ENCODE measurements at places on chromosomes 11 and 22. TPM values are rescaled to one million over a fixed set of nuclear protein-coding genes. Genes with fewer than 3 reads are reported as not detected.

DNA sequence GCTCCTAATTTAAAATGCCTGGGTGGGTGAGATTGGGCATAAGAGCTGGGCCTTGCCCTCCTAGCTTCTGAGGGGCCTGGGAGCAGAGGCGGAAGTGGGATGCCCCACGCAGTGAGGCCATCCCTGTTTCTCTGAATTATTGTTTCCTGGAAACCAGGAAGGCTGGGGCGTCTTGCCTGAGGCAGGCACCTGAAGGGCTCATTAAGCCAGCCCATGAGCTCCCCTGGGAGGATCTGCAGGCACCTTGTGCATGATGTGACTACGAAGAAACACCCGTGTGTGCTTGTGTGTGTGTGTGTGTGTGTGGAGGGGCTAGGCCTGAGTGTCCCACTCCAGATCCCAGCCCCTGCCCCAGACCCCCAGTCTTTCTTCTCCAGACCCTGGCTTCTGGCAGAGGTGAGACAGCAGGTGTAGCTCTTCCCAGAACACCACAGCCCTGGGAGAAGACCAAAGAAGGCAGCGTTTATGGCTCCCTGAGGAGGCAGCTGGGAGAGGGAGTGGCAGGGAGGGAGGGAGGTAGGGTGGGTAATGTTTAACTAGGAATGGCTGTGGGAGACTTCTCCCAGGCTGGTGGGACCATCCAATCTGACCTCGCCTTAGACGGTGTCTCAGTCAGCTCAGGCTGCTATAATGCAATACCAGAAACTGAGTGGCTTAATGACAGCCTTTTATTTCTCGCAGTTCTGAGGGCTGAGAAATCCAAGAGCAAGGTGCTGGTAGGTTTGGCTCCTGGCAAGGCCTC is 2.1 kb upstream of the BATF2 start:
- DNase-seq, result no peak

Gene SLC35F2
- total RNA-seq, result 32.3 TPM

Gene VSIG10L2
- total RNA-seq, result not detected

GRCh38 chr11:119169282-119169719 is 776 bp downstream of the NLRX1 start:
- no peak for DNase-seq

Gene RAG2
- total RNA-seq, result not detected

Gene TMEM135
- total RNA-seq, result 26.3 TPM

Gene MS4A3
- not detected for total RNA-seq

- DNase-seq, result no peak
Measured at GRCh38 chr22:50308986-50309600, 1.6 kb upstream of the PLXNB2 start.

Gene KCNJ11
- 0.12 TPM for total RNA-seq

GRCh38 chr11:122661182-122661945 is 5.8 kb downstream of the UBASH3B start:
- peak; percentile 23 for DNase-seq

DNA sequence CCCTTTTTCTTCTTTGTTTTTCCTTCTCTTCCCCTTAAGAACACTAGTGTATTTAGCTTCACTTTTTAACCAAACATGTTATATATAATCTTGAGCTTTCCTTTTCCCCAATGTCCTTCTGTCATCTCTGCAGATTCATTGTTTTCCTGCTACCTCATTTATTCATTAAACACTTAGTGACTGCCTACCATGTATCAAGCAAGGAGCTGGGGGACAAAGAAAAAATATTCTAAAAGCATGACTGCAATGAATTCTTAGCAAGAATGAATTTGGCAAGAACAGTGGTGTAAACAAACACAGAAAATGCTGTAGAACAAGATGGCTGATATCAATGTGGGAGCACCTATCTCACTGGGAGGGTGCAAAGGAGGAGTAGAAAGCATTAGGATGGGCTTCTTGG is 247.0 kb upstream of the CCDC90B start:
- no peak for DNase-seq
